ENCODE measurements at places on chromosomes 1 and 21. TPM values are rescaled to one million over a fixed set of nuclear protein-coding genes. Genes with fewer than 3 reads are reported as not detected.

DNA sequence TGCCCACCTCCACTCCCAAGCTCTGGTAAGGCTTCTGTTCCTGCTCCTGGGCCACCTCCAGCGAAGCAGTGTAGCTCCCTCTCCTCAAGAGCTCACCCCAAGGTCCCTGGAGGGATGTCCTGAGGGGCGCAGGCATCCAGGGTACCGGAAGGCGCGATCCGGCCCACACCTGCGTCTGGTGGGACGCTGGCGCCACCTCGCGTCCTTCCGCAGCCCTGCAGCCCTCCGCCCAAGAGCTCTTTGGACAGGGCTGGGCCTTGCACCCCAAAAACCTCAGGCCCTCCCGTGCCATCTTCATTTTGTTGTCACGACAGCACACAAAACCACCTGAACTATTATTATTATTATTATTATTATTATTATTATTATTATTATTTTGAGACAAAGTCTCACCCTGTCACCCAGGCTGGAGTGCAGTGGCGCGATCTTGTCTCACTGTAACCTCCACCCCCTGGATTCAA, 49.2 kb upstream of the PAX7 start:
- peaks cover 23% of the 10 kb centered on the region for H3K27me3 ChIP-seq
- DNase-seq, result peak; percentile 52
- no peaks in the 10 kb centered on the region for H3K36me3 ChIP-seq
- peaks cover 15% of the 10 kb centered on the region for H3K4me1 ChIP-seq

Gene AGPAT3
- total RNA-seq, result 83.3 TPM

Gene PDZK1IP1
- 22.6 TPM for total RNA-seq

DNA sequence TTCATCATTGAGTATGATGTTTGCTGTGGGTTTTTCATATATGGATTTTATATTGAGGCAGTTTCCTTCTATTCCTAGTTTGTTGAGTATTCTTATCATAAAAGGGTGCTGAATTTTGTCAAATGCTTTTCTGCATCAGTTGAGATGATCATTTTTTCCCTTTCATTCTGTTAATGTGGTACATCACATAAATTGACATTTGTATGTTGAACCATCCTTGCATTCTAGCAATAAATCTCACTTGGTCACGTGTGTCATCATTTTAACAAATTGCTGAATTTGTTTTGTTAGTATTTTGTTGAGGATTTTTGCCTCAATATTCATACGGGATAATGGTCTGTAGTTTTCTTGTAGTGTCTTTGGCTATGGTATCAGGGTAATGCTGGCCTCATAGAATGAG, 19.9 kb downstream of the TTC34 start:
- no peaks in the 10 kb centered on the region for H3K36me3 ChIP-seq
- H3K4me3 ChIP-seq, result no peak overlapping the region
- peaks cover 17% of the 10 kb centered on the region for H3K27me3 ChIP-seq
- no peak for DNase-seq
- no peak overlapping the region for H3K27ac ChIP-seq

Gene TATDN3
- 12.3 TPM for total RNA-seq

DNA sequence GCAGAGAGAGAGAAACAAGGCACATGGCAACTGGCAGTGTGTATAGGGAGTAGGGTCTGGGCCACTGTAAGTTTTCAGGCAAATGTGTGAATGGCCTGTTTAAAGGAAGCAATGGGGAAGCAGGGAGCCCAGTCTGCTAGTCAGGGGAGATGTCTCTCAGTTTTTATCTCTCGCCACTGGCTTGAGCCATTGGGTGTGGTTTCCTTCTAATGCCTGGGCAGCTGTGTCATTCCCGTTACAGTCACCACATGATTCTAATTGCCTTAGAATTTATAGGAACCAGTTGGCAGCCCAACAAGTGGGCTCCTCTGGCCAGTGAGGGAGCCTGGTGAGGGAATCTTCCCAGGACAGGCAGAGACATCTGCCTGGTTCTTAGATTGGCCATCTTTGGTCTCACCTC, 182.4 kb downstream of the DISC1 start:
- no peak overlapping the region for H3K27ac ChIP-seq
- no peak for DNase-seq
- H3K36me3 ChIP-seq, result no peaks in the 10 kb centered on the region

Gene NDUFS2
- 66.3 TPM for total RNA-seq

Gene ZNF687
- total RNA-seq, result 23.7 TPM

DNA sequence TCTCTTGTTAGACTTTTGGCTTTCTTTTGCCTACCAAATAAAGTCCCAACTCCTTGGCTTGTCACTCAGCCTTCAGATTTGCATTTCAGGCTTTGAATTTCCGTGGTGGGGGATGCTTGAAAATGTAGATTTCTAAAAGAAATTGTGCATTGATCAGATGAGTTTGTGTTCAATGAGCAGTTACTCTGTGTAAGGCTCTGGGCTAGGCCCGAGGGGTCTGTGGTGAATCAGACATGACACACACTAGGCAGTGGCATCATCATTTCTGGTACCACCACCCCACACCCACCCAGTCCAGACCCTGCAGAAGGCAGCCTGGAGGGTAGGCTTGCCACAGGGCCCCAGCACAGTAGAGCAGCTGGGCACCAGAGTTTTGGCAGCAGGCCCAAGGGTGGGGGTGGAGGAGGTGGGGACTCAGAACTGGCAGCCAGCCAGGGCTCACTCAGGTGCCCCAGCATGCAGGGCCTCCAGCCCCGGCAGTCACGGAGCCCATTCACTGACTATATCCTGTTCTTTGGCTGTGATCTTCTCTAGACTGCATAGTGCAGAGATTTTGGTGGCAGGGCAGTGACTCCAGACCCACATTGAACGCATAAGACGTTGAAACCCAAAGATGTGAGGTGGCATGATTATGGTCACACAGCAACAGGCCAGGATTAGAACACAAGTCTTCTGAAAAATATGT, 97.2 kb upstream of the ARTN start:
- H3K36me3 ChIP-seq, result no peaks in the 10 kb centered on the region
- peaks cover 16% of the 10 kb centered on the region for H3K4me1 ChIP-seq

DNA sequence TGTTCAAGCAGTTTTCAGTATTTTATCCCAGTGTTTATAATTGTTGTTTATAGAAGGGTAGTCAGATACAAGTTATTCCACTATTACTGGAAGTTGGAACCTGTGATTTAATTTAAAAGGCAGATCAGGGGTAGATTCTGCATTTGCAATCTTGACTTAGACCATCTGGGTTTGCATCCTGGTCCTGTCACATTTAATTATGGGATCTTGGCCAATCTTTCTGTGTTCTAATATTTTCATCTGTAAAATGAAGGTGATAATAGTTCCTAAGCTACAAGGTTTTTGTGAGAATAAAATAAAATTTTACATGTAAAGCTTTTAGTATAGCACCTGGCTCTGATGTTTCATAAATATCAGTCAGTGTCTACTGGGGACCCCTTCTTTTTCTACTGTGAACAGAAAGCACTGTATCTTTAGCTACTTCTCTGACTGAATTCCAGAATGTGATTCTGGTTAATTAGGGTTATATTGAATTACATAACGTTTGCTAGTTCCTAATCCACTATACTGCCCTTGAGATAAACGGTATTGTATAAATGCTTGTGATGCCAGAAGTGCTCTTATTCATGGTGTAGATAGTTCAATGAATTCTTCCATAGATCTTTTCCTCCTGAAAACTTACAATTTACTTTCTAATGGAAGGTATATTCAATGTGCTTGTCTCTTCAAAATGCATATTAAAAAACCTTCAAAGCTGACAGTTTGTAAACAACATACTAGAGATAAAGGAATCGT, 131.0 kb downstream of the KCNK1 start:
- no peak overlapping the region for H3K27ac ChIP-seq
- H3K4me3 ChIP-seq, result no peak overlapping the region
- DNase-seq, result no peak
- H3K36me3 ChIP-seq, result no peaks in the 10 kb centered on the region

DNA sequence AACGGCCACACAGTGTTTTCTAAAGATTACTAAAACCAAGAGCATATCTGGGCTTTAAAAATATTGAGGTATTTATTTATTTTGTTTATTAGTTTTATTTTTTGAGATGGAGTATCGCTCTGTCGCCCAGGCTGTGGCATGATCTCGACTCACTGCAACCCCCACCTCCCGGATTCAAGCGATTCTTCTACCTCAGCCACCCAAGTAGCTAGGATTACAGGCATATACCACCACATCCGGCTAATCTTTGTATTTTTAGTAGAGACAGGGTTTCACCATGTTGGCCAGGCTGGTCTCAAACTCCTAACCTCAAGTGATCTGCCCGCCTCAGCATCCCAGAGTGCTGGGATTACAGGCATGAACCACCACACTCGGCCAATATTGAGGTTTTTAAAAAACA, 23.9 kb downstream of the TMCO4 start:
- no peak for DNase-seq
- no peaks in the 10 kb centered on the region for H3K4me1 ChIP-seq
- H3K27me3 ChIP-seq, result no peaks in the 10 kb centered on the region
- H3K27ac ChIP-seq, result no peak overlapping the region

Gene KPRP
- total RNA-seq, result not detected

DNA sequence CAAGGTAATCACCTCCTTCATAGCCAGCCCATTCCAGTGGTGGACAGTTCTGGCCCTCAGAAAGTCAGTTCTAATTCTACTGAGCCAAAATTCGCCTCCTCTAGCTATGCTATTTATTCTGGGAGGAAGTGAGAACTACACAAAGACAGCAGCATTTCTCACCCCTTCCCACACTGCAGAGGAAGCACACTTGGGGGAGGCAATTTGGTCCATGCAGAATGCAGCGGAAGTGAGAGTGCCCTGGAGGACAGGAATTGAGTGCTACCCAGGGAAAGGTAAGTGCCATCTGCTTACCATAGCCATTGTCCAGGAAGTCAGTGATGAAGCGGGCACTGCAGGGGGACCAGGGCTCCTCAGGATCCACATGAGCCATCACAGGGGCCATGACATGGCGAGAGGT, 3.7 kb downstream of the ADAMTS4 start:
- no peaks in the 10 kb centered on the region for H3K27me3 ChIP-seq
- DNase-seq, result no peak
- peaks cover 7% of the 10 kb centered on the region for H3K36me3 ChIP-seq

Gene TRAF5
- total RNA-seq, result 8.8 TPM

Gene MYOG
- not detected for total RNA-seq

- no peaks in the 10 kb centered on the region for H3K36me3 ChIP-seq
- no peaks in the 10 kb centered on the region for H3K27me3 ChIP-seq
- no peak for DNase-seq
- H3K4me3 ChIP-seq, result no peak overlapping the region
These were observed 17.8 kb upstream of the GUCA2B start for GRCh38 chr1:42135426-42135825.

Gene ERMAP
- 15.2 TPM for total RNA-seq

Gene FAM110D
- total RNA-seq, result 3.8 TPM

Gene APOBEC4
- 3.0 TPM for total RNA-seq

Gene DENND2C
- 3.8 TPM for total RNA-seq

DNA sequence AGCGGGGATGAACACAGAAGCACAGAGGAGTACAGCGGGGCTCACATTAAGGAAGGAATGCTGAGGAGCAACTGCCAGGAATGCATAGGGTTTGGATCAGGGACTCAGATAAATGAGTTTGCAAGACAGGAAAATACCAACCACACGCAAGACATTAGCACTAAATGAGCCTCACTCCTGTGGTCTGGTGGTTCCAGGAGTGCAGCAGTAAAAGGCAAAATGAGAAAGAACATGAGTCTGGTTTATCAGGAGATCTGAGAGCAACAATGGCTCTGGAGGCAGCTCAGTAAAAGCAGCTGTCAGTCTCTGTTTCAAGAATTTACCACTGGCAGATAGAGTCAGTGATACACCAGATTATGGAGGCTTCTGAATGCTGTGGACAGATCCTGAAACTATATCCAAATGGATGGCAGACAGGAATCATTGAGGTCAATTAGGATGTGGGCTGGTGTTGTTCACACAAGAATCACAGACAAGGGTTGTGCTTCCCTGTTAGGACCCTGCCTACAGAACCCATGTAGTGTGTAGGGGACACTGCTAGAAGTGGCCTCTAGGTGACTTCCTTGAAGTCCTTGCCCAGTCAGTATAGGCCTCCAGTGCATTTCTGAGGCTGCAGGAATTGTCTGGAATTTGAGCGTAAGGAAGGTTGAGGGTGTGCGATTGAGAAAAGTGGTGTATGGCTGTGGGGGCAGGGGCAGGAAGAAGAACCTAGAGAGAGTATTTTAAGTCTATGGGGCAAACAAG, 50.3 kb downstream of the CASQ2 start:
- no peak for DNase-seq
- H3K36me3 ChIP-seq, result no peaks in the 10 kb centered on the region
- H3K27ac ChIP-seq, result no peak overlapping the region
- H3K27me3 ChIP-seq, result no peaks in the 10 kb centered on the region

Gene PTGFR
- total RNA-seq, result 4.5 TPM

- no peaks in the 10 kb centered on the region for H3K4me1 ChIP-seq
- no peaks in the 10 kb centered on the region for H3K36me3 ChIP-seq
- H3K4me3 ChIP-seq, result no peak overlapping the region
- DNase-seq, result no peak
- H3K27me3 ChIP-seq, result peaks cover 21% of the 10 kb centered on the region
These were observed 7.2 kb upstream of the LRRC38 start for GRCh38 chr1:13520985-13521384.

Gene TDRD5
- 0.15 TPM for total RNA-seq

DNA sequence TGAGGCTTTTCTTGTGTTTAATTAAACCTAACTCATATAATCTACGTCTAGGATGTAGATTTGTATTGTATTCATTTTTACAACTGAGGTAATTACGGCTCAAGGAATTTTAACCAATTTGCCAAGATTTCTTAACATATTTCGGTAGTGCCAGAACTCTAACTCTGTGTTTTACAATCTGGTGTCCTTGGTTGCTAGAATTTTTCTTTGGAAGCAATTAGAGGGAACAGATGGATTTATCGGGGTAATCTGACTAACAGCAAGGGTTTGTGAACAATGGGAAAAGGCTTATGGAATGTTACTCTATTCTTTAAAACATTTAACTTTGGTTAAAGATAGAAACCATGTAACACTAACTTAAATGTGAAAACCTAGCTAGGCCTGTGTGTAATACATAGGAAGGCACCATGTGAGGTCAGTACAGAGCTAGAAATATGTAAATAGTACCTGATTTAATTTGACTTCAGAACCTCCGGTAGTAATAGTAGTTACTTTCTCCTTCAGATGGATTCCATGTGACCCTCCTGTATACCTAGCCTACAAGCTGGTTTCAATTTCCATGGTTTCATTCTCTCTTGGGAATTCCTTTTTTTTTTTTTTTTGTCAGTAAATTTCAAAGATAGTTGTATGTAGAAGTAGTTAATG, 1.2 kb downstream of the MTF2 start:
- H3K27ac ChIP-seq, result peak overlapping the region; percentile 87
- H3K4me1 ChIP-seq, result peaks cover 34% of the 10 kb centered on the region
- peaks cover 4% of the 10 kb centered on the region for H3K36me3 ChIP-seq
- no peaks in the 10 kb centered on the region for H3K27me3 ChIP-seq
- H3K4me3 ChIP-seq, result peak overlapping the region; percentile 82
- DNase-seq, result no peak

Data from lower lobe of right lung (tissue), 2 donors.